ENCODE measurements at places on chromosomes 2 and 18.
A peak's percentile ranks its signal among the peaks of the same experiment; 100 is the strongest.

DNA sequence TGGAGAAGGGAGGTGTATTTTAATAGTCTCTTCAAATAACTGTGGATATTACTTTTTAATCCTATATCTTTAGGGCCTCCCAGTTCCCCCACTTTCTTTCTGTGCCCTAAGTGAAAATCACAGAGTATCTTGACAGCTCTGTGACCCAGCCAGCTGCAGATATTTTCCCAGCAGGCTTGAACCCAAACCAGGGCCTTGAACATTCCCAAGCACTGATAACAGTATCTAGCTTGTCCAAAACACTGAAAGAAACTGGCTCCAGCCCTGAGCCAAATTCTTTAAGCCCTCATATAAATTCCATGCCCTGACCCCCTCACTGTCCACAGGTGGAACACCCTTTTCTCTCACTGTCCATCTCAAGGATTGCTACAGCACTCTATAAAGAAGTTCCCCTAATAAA, 388.1 kb upstream of the CHAC2 start:
- no peak for DNase-seq

DNA sequence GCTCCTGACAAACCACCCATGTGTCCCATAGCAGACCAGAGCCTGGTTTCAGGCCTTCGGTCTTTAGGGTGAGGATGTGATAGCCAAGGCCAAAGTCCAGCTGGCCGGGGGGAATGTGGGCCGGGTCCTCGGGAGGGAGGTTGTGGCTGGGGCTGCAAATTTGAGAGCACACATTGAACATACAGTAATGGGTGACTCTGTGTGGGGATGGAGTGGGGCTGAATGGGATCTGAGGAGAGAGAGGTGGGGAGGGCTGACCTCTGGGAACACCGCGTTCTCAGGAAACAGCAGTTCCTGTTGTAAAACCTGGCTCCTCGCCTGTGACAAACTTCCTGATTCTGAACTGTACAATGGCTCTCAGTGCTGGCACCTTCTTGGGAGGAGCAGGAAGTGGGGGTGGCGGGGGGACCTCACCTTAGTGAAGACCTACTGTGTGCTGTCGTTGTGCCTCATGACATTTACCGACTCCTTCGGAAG, 48.8 kb downstream of the MCFD2 start:
- no peak for DNase-seq

DNA sequence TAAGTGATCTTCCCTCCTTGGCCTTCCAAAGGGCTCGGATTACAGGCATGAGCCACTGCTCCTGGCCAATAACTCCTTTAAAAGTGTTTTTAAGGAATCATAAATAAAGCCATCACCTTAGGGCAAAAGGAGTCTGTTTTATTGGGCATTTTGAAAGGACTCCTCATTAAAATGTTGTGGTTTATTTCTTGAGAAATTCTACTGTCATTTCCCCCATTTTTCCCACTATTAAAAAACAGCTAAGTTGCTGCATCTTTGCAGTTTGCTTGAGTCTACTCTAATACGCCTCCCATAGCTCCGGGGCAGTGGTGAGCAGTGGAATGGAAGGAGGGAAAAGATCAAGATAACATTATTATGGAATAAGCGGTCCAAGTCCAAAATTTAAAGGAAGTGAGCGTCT, 293.2 kb downstream of the PIEZO2 start:
- DNase-seq = no peak

- DNase-seq = no peak
Observed at GRCh38 chr2:25380023-25380422, 38.3 kb upstream of the DNMT3A start.

DNA sequence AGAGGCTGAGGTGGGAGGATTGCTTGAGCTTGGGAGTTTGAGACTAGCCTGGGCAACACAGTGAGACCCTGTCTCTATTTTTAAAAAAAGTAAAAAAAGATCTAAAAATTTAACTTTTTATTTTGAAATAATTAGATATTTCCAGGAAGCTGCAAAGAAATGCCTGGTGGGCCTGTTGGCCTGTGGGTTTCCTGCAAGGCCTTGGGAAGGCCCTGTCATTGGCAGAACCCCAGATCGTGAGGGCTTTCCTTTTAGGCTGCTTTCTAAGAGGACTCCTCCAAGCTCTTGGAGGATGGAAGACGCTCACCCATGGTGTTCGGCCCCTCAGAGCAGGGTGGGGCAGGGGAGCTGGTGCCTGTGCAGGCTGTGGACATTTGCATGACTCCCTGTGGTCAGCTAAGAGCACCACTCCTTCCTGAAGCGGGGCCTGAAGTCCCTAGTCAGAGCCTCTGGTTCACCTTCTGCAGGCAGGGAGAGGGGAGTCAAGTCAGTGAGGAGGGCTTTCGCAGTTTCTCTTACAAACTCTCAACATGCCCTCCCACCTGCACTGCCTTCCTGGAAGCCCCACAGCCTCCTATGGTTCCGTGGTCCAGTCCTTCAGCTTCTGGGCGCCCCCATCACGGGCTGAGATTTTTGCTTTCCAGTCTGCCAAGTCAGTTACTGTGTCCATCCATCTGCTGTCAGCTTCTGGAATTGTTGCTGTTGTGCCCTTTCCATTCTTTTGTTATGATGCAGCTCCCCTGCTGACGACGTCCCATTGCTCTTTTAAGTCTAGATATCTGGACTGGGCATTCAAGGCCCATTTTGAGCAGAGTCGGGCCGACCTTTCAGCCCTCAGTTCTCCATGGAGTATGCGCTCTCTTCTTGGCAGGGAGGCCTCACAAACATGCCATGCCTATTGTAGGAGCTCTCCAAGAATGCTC, 6.6 kb downstream of the PROC start:
- DNase-seq = no peak

DNA sequence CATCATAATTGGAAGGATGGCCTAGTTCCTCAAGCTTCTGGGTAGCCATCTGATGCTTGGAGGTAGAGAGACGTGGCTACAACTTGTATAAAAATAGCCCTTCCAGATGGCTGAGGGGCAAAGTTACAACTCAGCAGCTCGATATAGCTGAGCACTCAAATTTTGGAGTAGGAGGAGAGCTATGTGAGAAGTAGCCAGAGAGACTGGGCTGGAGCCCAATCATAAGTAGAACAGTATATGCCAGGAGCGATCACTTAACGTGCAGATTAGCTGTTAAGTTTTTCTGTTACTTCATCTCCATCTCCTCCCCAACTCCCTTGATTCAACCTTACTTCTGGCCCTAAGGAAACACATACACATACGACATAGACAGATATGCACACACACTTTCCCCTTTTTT, 28.8 kb downstream of the CNRIP1 start:
- DNase-seq = no peak

GRCh38 chr2:106970471-106971261, 84.7 kb upstream of the ST6GAL2 start:
- peak; percentile 83 for DNase-seq

GRCh38 chr2:160918906-160919503, 241.2 kb upstream of the TANK start:
- peak; percentile 72 for DNase-seq

GRCh38 chr18:76619621-76620315, 124.7 kb upstream of the ZNF516 start:
- no peak for DNase-seq

- peak; percentile 52 for DNase-seq
Observed at GRCh38 chr2:27407798-27408491, 1.4 kb downstream of the PPM1G start.

DNA sequence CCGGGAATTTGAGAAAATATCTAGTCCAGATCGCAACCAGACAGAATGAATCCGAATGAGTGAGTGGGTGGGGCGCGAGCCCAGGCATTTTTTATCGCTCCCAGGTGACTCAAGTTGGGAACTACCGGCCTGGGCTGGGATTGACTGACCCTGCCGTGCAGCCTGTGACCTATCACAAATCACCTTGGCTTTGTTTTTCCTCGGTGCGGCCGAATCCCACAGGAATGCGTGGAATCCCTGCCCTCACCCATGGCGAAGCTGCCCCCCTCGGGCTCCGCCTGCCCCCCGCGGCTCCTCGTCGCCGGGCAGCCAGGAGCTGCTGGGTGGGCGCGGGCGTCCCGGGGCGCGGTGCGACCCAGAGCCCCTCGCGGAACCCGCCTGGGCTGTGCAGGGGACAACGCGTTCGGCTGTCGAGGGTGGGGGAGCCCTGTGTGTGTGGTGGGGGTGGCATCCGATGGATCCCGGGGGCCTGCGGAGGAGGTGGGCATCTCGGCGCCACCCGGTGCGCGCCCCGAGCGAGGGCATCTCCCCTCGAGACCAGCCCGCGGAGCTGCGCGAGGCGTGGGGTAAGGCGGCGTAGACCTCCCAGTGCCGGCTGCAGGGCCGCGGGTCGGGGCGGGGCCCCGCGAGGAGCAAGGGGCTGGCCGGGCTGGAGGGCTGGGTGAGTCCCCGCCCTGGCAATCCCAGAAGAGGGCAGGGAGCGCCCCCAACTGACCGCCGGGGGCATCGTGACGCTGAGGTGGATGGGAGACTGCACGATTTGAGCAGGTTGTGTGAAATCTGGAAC, 16.5 kb downstream of the B3GNT7 start:
- peak; percentile 78 for DNase-seq

- DNase-seq = no peak
Observed at GRCh38 chr2:127612111-127612822, 33.7 kb upstream of the GPR17 start.

- DNase-seq = no peak
Observed at GRCh38 chr18:66630831-66631230, 26.9 kb upstream of the CDH19 start.

GRCh38 chr2:52072949-52073348, 1041.0 kb upstream of the NRXN1 start:
- DNase-seq = no peak

DNA sequence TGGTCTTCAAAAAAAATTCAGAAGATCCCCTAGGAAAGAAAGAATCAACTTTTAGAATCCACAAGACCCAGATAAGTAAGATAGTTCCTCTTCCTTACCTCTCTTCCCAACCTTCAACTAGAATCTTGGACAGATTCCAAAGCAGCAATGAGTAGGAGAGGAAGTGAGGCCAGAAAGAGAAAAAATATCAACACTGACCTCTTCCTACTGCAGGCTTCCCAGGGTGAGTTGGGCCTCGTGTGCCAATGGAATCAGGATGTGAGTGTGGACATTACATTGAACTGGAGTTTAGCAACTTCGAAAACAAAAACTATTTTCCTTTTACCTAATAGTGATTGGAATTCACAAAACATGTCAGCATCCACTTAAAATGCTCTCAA, 102.5 kb upstream of the PIEZO2 start:
- DNase-seq = peak; percentile 1

- no peak for DNase-seq
Observed at GRCh38 chr2:237134321-237135230, 48.9 kb downstream of the COPS8 start.

DNA sequence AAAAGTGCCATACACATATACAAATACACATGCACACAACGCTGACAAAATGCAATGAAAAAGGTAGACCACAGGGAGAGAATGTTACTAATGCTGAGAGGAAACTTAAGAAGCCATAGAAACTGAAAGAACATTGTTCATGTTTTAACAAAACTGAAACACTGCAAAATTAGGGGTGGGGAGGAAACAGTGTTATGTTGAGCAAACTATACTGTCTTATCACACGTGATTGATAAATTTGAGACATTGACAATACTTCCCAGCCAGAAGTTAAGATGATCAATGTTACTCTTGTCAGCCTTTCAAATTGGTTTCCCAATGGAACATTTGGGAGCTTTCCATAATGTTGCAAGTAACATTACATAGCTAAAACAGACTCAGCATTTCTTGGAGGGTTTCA, 165.5 kb downstream of the L3MBTL4 start:
- no peak for DNase-seq

GRCh38 chr2:229416116-229416694, 145.1 kb upstream of the PID1 start:
- DNase-seq = peak; percentile 89

- DNase-seq = no peak
Observed at GRCh38 chr2:174826051-174826450, 61.8 kb upstream of the CHRNA1 start.

GRCh38 chr2:101806123-101806522, 108.6 kb downstream of the MAP4K4 start:
- peak; percentile 62 for DNase-seq

GRCh38 chr2:225779829-225780228, 380.3 kb downstream of the NYAP2 start:
- DNase-seq = no peak

- no peak for DNase-seq
Observed at GRCh38 chr2:109260116-109260855, 131.3 kb downstream of the SH3RF3 start.

- no peak for DNase-seq
Observed at GRCh38 chr18:72848503-72849237, 19.1 kb downstream of the NETO1 start.

DNA sequence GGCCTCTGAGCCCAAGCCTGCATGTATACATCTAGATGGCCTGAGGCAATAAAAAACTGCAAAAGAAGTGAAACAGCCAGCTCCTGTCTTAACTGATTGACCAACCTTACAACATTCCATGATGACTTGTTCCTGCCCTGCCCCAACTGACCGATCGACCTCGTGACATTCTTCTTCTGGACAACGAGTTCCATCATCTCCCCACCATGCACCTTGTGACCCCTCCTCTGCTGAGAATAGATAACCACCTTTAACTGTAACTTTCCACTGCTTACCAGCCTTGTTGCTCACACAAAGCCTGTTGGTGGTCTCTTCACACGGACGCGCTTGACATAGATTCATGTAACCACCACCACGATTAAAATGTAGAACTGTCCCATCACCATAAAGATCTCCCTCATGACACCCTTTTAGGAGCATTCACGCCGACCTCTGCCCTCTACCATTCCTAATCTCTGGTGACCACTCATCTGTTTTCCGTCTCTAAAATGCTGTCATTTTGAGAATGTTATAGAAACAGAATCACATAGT, 120.1 kb upstream of the REV1 start:
- peak; percentile 13 for DNase-seq

DNA sequence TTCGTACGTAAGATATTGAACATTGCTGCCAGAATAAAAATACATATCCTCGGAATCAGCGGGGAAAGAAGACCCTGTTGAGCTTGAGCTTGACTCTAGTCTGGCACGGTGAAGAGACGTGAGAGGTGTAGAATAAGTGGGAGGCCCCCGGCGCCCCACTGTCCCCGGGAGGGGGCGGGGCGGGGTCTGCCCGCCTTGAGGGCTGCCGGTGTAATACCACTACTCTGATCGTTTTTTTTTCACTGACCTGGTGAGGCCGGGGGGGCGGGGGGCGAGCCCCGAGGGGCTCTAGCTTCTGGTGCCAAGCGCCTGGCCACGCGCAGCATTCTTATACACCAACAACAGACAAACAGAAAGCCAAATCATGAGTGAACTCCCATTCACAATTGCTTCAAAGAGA, 324.0 kb upstream of the REG3G start:
- no peak for DNase-seq

GRCh38 chr18:67385455-67385854, 131.1 kb downstream of the DSEL start:
- DNase-seq = peak; percentile 64

GRCh38 chr2:54903736-54904554, 146.3 kb downstream of the RTN4 start:
- DNase-seq = peak; percentile 98

- no peak for DNase-seq
Observed at GRCh38 chr18:69177702-69178101, 223.0 kb upstream of the DOK6 start.
